ENCODE measurements at places on chromosomes 12 and 14.

DNA sequence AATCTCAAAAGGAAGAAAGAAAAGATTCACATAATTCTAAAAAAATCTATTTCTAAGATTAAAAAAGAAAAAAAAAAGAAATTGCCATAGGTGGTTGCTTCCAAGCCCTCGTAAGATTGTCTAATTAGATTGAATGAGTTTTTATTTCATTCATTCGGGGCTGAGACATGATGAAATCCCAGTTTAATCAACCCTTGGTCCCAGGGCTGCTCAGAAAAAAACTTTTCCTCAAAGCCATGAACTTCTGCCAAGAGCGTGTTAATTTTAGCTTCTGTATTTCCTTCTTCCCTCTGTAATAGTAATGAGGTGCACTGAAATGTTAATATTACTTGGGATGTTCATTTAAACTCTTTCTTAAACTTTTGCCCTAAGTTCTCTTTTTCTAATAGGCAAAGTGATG is 62.6 kb downstream of the TMEM132D start:
- DNase-seq = no peak

DNA sequence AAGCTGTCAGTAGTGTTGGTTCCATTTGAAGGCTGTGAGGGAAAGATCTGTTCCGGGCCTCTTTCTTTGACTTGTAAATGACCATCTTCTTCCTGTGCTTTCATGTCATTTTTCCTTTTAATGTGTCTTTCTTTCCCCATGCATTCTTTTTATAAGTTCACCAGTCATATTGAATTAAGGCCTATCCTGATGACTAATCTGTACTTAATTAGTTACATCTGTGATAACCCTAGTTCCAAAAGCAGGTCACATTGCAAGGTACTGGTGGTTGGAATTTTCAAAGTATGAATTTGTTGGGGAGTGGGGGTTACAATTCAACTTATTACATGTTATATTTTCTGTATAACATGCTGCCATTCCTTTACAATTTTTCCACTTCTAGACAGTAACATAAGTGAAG is 1642.1 kb upstream of the FLRT2 start:
- DNase-seq = no peak

- DNase-seq = no peak
Measured at GRCh38 chr12:88202500-88202899, 60.4 kb downstream of the TMTC3 start.

DNA sequence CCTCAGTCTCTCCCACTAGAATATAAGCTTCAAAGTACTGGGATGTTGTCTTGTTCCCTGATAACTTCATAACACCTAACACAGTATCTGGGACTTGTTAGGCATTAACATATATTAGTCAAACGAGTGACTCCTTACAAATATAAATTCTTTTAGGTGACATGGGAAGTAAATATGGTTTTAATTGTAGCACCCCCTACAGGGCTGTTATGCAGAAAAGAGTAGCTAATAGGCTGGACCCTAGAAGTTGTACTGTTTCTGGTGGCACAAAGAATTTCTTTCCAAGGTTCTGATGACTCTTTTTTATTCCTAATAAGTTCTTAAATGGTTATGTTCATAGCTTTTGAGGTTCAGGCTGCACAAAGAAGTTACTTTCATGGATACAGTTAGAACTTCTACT is 29.8 kb downstream of the GPATCH2L start:
- DNase-seq = no peak

DNA sequence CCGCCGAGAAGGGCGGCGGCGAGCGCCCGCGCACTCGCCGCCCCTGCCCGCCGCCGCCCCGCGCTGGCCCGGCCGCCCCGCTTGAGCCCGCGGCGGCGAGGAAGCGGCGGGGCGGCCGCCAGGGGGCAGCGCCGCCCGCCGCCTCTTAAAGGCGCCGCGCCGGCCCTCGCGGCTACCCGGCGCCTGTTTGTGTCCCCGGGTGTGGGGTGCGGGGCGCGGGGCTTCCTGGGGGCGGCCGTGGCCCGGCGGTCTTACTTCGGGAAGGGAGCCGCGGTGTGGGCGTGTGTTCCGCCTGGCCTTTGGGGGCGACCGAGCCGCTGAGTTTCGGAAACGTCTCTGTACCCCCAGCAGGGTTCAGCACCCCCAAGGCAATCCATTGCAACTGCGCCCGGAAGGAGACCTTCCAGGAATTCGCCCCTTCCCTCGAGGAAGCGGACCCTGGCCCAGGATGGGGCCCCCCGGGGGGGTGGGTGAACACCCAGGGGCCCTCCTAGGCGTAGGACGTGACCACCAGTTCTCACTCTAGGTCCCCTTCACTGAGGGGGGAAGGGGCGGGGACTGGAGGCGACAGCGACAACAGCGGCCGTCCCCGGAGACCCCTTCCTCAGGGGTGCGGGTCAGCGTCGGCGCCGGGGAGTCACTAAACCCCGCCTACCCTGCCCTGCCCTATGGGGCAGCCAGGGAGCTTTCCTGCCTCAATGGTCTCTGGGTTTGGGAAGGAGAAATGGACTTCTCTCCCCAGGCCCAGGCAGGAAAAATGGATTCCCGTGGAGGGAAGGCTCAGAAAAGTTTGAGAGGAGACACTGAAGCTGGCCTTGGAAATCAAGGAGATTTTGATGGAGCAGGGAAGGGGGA is at the start of gene ITPK1:
Gene ITPK1 (minus strand): TSS at position 105 of the 855 bp plus-strand sequence. CDS start 762 bp downstream, outside the sequence.
- DNase-seq = peak; percentile 17

DNA sequence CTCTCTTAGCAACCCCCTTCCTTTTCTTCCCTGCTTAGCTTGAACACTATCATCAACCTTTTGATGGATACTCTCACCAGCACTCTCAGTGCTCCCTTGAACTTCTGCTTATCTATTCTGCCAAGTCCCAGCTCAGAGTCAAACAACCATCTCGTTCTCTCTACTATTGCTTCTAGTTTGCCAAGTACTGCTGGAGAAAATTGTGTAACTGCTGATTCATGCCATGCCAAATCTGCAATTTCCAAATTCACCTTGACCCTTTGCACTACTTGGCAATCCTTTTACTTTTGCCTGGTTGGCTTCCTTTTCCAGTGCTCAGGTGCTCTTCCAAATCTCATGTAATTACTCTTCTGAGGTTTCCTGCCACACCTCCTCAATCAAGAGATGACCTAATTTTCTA is 2.8 kb upstream of the CCDC196 start:
- DNase-seq = no peak

DNA sequence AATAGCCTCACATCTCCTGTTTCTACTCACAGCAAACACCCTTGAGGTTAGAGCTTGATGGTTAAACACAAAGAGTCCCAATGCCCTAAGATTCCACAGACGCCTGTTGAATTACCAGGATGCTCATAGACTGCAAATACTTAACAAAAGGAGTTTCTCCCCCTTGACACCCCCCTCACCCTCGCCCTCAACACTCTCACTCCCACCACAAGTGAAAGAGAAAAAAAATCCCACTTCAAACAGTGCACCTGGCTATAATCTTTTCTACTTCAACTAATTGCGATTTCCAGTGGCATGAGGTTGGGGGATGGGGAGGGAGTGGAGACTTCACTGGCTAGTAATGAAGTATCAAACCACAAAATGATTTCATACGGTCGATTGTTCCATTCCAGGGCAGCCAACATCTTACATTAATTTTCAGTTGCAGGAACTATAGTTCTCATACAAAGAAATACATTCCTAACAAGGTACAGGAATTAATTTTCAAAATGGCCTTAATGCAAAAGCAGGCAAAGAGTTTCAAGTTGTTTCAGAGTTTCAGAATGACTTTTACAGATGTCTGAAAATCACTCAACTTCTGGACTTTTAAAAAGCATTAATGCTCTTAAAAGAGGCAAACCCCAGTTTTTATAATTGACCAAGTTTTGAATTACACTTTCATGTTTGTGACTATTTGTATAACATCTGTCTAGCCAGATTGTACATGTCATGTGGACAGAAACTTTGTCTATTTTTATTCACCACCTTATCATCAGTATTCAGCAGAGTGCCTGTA is 390.7 kb downstream of the C12orf75 start:
- no peak for DNase-seq
